NCI-H1105 (cell line): ENCODE measurements at places on chromosomes 7 and 10.

DNA sequence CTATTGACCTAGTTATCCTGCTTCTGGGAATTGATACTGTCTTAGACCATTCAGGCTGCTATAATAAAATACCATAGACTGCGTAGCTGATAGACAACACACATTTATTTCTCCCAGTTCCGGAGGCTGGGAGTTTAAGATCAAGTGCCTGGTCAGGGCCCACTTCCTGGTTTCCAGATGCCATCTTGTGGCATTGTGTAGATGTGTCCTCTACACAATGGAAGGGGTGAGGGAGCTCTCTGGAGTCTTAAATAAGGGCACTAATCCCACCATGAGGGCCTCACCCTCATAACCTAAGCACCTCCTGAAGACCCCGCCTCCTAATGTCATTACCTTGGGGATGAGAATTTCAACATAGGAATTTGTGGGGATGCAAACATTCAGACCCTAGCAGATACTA, 62.4 kb downstream of the SLC35B4 start:
- no peak for DNase-seq

GRCh38 chr10:133274751-133275683, 1.7 kb downstream of the ADAM8 start:
- DNase-seq: no peak

GRCh38 chr7:81339946-81340345, 421.1 kb upstream of the SEMA3C start:
- DNase-seq: no peak

GRCh38 chr7:129606803-129607202, 4.7 kb upstream of the NRF1 start:
- DNase-seq: no peak

GRCh38 chr10:69685426-69685801, 55.4 kb downstream of the FAM241B start:
- DNase-seq: no peak

DNA sequence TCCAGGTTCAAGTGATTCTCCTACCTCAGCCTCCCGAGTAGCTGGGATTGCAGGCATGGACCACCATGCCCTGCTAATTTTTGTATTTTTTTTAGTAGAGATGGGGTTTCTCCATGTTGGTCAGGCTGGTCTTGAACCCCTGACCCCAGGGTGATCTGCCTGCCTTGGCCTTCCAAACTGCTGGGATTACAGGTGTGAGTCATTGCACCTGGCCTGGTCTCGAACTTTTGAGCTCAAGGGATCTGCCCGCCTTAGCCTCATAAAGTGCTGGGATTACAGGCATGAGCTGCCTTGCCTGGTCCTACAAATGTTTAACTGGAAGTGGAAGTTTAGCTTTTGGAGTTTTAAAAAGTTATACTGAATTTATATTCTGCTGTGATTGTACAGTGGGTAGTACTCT, 2.8 kb downstream of the MLLT10 start:
- no peak for DNase-seq

GRCh38 chr10:5537684-5538083, 12.9 kb downstream of the CALML3 start:
- DNase-seq: no peak

GRCh38 chr7:120806669-120807068, 51.3 kb downstream of the TSPAN12 start:
- DNase-seq: no peak

GRCh38 chr10:121608469-121609190, 10.4 kb upstream of the FGFR2 start:
- no peak for DNase-seq

GRCh38 chr10:103812432-103812831, 42.9 kb downstream of the SH3PXD2A start:
- no peak for DNase-seq

GRCh38 chr7:120742372-120742771, 115.6 kb downstream of the TSPAN12 start:
- peak; percentile 49 for DNase-seq

GRCh38 chr7:18575622-18576572, 80.3 kb downstream of the HDAC9 start:
- DNase-seq: no peak

DNA sequence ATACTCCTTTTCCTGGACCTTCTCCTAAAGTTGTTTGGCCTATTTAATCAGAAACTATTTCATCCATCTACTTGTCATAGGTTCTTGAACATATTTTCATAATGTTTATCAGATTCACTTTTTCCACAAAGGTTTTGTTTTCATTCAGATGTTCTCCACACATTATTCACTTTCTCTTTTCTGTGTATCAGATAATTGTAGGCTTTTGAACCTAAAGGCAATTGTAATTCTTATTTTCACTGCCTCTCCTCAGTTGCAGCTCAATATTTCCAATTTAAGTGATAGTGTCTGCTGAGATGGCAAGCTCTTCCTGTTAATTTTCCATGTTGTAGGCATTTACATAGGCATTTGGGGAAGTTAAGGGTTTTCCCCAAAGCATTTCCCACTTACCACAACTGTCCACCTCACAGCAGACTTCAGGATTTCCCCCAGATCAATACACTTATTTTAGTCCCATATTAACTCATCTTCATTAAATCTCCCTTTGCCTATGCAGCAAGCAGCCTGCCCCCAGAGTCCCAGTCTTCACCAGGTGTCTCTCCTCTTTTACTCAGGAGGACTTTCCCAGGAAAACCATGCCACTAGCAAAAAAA, 12.3 kb upstream of the IKZF1 start:
- no peak for DNase-seq

DNA sequence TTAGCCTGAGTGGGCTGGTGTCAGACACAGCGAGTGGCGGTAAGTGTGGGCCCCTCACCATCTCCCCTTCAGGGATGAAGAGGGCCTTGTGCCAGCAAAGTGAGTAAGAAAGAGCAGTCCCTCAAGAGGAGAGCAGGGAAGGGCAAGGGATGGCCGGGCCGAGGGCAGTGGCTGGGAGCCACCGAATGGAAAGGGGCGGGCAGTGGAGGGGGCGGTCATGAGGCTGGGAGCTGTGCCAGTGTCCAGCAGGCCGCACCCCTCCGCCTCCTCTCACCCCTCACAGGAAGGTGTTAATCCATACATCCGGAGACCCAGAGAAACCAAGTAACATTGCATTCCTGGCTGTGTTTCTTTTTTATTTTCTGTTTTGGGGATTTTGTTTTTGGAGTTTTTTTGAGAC, 28.6 kb upstream of the RASGEF1A start:
- DNase-seq: no peak

- DNase-seq: peak; percentile 6
Measured at GRCh38 chr7:95004618-95005247, 97.3 kb downstream of the PPP1R9A start.

GRCh38 chr10:22913474-22914092, 14.3 kb upstream of the ARMC3 start:
- DNase-seq: no peak

DNA sequence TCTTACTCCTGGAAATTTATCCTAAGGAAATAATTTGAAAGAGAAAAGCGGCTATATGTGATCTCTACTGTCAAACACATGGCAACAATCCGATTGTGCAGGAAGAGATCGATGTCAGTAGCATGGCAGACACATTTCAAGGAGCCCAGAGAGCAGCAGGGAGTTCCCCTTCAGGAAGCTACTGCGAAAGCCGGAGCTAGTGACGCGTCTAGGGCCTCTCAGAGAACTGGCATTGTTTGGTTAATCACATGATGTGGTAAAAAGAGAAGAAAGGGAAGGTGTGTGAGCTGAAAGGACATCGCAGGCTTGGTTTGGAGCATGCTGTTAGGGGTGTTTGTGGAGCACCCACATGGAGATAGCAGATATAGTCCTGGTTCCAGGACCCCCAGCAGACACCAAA, 74.9 kb downstream of the BEND7 start:
- DNase-seq: no peak

DNA sequence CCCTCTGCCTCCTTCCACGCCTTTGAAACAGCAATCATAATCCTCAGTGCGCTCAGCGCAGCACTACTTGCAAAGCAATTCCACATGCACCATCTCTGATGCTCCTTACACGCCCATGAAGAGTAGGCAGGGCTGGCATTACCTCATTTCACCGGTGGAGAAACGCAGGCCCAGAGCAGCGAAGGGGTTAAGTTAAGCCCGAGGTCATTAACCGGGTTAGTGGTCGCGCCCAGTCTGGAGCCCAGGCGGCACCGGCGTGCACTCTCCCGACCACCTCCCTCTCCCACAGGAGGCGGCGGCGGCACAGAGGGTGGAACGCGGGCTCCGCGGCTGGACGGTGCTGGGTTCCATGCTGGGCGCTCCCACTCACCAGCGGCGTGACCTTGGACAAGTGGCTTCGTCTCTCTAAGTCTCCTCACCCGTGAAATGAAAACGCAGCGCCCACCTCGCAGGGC, 515 bp downstream of the FASTK start:
- DNase-seq: no peak

DNA sequence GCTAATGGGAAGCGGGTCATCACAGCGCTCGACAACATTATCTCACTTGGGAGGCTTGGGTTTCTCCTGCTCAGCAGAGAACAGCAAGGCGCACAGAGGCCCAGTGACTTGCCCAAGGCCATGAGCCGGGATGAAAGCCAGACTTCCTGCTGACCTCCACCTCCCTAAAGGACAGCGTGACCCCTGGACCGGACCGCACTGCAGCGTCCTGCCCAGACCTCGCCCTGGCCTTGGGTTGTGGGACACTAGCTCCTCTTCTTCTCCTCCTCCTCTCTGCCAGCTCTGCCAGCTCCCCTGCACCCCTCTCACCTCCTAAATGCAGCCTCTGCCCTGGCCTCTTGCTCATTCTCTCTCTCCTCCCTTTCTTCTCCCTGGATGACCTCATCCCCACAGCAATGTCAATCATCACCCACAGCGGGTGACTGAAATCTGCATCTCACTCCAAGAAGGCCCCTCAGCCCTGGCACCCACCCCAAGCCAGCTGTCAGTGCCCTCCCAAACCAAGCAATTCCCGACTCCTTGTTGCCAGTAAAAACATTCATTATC, 19.4 kb downstream of the SPOCK2 start:
- DNase-seq: no peak

DNA sequence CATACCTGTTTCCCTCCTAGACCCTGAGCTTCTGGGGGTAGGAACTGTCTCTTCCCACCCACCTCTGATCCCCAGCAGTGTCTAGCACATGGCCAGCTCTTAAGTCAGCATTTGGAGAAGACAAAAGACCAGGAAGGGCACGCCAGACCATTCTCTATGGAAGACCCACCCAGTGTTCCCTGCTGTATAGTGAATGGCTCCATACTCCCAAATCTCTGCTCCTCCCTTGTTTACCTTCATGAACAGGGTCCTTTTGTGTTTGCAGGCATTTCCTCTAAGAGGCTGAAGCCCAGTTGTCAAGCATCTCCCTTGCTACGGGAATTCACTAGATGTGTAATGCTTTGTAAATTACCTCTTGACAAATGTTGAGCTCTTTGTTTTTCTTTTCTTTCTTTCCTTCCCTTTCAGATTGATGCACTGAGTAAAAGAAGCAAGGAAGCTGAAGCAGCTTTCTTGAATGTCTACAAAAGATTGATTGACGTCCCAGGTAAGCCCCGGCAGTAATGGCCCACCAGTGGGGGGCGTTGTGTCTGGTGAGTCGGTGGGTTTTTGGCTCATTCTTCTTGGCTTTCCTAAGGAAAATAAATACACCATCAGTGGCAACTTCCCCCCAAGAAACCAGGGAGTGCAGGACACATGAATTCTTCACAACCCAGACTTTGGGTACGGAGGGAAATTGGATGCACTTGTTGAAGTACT, 216.6 kb upstream of the SH2B2 start:
- DNase-seq: no peak

GRCh38 chr7:50803359-50804337, 21.0 kb upstream of the GRB10 start:
- no peak for DNase-seq

GRCh38 chr7:156920076-156920475, 27.1 kb upstream of the LMBR1 start:
- no peak for DNase-seq

DNA sequence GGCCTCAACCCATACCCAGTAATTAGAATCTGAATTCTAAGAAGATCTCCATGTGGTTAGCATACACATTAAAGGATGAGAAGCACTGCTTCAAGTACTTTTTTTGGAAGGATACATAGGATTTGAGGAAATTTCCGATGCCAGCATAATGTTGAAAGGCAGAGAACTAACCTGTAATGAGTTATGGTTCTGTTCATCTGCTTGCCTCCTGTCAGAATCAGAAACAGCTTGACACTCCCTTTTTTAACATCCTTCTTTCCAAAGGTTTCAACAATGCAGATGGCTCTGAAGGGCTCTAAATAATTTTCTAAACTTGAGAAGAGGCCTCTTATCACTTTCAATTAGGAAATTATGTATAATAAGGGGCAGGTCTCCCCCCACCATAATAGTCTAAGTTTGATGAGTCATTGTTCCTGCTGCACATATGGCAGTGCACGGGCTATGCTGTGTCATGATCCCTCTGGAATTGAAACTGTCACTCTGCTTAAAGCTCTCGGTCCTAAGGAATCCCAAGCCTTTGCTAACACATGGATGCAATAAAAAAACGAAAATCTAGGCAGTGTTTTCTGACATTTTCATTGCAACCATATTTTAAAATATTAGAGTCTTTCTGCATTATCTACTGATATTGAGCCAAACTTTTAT, 291.2 kb upstream of the FZD1 start:
- DNase-seq: no peak

DNA sequence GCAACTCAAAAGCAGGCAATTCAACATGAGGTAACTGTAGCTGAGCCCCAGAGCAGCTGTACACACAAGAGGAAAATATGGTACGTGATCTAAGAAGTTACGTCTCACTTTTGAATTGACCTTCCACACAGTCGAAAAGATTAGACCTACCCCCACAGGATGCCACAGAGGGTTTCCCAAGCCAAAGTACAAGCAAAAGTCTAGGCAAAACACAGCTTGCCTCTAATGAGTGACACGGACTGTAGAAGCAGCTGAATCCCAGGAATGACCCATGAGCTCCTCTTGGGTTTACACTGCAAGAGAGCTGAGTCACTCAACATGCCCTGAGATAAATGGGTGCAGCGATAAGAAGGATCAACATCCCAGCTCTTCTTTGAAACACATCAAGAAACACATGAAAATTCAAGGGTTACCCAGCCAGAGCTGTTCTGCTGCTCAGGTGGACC, 9.8 kb downstream of the CREB3L2 start:
- DNase-seq: no peak
